ENCODE measurements at places on chromosomes 16 and 17.

GRCh38 chr17:66903781-66904180 is 60.7 kb upstream of the CACNG4 start:
- DNase-seq: no peak

DNA sequence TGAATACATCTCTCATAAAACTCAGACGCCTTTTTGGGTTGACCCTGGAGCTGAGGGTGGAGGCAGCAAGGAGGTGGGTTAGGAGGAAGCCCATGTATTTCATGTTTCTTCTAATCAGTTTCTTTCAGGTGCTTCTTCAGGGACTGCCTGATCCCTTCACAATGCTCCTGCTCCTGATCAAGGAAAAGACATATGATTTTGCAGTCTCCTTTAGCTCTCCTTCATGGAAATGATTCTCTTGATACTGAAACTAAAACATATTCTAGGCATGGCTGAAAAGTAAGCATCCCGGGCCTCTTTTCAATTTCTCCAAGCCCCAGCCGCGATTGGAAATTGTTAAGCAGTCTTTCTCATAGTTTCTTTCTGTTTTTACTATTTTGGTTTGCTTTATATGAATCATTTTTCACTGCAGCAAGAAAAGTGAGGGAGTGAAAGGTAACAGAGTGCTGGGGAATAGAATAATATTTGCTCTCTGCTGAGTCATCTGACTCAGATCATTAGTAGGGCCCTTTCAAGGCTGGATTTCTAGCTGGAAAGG is 730.7 kb downstream of the CDH11 start:
- no peak for DNase-seq

DNA sequence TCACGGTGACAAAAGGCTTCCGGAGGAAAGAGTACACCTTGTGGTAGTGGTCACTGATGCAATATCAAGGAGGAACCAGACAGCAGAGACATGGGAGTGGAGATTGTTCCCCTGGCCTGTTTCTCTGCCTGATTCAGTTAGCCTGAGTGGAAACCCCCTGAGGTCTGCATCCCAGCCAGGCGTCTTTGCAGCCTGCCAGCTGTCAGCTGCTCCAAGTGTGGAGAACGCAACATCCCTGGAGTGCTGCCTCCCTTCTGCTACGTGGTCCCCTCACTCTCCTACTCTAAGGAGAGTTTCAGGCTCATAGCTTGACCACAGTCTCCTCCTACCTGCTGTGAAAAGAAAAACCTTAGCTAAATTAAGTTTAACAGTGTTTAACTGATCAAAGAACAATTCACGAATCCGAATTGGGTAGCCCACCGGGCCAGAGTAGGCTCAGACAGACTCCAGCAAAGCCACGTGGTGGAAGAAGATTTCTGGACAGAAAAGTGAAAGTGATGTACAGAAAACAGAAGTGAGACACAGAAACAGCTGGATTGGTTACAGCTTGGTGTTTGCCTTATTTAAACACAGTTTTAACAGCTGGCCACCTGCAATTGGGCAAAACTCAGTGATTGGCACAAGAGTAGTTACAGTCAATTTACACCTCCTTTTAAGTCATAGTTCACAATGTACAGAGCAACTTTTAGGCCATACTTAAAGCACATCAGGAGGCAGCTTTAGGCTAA is 188.6 kb downstream of the DNAH9 start:
- DNase-seq: no peak

- DNase-seq: no peak
These were observed 145.3 kb upstream of the LHX1 start for GRCh38 chr17:36791942-36792475.

GRCh38 chr17:79793924-79794304 is 3.0 kb downstream of the CBX8 start:
- DNase-seq: no peak

- no peak for DNase-seq
These were observed 311.8 kb downstream of the CDH11 start for GRCh38 chr16:64809876-64810629.

DNA sequence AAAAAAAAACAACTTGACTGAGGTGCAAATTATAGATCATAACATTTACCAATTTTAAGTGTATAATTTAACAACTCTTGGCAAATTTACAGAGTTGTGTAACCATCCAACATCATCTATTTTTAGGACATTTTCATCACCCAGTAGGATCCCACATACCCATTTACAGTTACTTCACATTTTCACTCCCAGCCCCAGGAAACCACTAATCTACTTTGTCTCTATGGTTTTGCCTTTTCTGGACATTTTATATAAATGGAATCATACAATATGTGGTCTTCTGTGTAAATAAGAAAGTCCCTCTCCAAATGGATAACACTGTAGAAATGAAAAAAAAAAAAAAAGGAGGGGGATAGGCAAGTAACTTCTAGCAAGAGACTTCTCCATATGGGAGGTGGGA is 26.1 kb upstream of the XYLT1 start:
- no peak for DNase-seq

DNA sequence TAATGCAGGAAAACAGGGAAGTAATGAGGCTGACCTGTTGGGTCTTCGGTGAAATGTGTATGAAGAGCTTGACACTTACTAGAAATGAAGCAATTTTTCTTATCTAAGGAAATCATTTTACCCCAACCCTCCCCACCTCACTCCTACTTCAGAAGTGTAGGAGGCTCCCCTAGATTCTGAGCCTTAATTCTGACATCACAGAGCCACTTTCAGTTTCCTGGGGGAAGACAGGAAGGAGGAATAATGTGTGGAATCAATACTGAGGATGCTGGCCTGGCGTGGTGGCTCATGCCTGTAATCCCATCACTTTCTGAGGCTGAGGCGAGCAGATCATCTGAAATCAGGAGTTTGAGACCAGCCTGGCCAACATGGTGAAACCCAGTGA is 20.3 kb downstream of the FBRS start:
- no peak for DNase-seq

- DNase-seq: no peak
These were observed 22.7 kb downstream of the WNT9B start for GRCh38 chr17:46873941-46874645.

DNA sequence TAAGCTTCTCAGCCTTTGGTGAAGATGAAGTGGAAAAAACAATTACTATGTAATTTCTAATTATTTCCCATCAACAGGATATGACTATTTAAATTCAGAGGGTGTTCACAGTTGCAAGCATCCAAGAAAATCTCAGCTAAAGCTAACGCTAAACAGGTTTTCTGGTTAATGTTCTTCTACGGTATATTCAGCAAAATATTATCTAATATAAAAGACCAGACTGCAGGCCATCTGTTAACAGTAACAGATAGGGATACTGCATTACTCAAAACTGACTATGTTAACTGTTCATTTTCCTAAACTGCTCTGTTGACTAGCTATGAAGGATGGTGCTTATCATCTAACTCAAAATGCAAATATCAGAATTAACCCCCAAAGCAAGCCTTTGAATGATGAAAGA is 32.8 kb downstream of the GLG1 start:
- no peak for DNase-seq

DNA sequence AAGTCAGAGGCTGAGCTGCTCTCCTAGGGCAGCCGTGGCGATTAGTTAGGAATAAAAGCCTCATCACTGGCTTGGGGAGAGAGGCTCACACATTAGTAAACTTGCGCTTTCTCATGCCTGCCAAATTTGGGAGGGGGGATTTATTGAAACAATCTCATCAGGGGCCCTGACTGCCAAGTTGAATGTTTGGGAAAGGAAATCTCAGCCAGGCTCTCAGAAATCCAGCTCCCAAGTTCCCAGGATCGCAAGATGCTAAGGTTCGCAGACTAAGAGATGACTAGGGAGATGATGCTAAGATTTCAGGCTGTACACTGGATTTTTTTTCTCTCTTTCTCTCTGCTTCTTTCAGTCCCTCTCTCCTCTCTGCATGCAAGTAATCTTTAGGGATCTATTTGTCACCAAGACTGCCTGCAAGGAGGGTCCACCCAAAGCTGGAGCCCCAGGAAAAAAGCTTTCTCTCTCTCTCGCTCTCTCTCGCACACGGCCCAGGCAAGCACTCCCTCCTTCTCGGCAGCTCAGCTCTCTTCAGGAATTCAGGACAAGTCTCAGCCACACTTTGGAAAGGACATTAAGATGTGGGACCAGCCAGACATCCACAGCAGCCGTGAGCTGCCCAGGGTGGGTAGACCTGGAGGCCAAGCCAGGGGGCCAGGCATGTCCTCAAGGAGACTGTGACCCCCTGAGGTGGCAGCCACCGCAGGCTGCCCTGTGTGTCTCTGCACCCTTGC is 1.4 kb downstream of the GPR139 start:
- no peak for DNase-seq

- DNase-seq: no peak
These were observed 56.8 kb downstream of the ANKFY1 start for GRCh38 chr17:4206962-4207361.

DNA sequence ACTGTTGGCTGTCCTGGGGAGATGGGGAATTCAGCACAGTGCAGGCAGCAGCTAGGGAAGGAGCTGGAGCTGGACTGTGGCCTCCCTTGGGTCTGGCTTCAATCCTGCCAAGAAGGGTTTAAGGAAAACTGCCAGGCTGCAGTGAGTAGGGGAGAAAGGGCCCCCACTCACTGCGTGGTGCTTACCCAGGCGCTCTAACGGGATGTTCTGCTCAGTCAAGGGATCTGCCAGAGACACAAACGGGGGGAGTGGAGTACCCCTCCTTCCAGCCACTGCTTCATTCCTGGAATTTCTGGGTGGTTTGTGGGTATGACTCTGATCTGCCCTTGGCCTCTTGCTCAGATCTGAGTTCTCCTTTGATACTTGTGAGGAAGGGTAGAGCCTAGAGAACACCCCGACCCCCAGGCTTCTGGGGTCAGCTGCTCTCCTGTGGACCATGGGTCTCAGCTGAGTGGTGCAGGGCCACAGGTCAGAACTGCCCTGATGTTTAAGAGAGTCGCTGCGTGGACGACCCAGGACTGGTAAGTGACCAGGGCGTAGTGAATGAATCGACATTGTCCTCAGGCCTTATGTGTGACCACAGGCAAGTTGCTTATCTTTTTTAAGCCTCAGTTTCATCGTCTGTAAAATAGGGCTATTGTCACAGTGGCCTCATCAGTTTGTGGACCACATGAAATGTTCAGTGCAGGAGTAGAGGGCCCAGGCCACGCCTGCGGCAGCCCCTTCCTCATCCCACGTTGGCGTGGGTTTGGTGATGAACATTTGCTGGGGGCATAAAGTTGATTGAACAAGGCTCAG is 9.6 kb downstream of the CRISPLD2 start:
- DNase-seq: no peak

DNA sequence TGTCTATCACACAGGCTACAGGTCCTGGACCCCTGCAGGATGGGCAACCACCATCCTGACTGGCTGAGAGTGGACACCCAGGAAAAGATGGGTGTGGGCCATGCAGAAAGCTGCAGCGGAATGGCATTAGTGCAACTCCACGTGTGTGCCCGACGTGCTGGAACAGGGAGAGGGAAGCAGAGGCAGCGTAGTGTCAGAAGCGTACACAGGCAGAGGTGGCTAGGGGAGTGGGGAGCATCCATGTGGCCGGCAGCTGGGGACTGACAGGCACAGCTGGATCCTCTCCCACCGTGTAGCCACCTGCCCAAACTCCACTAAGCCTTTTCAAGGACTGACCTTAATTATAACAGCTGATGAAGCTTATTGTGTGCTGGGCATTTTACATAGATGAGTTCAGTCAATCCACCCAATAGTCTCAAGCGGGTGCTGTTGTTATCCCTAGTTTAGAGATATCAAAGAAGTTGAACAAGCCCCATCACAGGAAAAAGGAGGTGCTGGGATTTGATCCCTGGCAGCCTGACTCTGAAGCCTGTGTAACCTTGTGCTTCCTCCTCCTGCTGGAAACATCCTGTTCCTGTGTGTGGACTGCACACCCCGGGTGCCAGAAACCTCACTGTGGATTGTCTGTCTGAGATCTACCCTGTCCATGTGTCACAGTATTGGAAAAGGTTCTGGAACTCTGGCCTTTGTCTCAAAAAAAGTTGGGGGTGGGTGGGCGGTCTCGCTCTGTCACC is 114.0 kb downstream of the PRKCA start:
- no peak for DNase-seq

DNA sequence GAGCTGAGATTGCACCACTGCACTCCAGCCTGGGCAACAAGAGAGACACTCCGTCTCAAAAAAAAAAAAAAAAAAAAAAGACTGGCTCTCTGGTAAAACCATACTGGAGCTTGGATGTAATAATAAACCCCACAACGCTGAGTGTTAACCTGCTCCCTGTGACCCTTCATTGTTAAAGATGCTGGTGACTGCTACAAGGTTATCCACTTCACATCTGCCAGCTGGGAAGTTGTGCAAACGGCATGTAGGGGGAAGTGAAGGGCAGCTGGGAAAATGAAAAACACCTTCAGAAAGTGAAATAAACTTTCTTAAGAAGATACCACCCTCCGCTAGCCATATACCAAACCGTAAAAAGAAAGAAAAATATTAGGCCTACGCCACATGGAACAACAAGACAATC is 131.0 kb upstream of the NUDT7 start:
- DNase-seq: no peak

GRCh38 chr16:85675251-85675874 is 13.4 kb downstream of the GINS2 start:
- DNase-seq: no peak

DNA sequence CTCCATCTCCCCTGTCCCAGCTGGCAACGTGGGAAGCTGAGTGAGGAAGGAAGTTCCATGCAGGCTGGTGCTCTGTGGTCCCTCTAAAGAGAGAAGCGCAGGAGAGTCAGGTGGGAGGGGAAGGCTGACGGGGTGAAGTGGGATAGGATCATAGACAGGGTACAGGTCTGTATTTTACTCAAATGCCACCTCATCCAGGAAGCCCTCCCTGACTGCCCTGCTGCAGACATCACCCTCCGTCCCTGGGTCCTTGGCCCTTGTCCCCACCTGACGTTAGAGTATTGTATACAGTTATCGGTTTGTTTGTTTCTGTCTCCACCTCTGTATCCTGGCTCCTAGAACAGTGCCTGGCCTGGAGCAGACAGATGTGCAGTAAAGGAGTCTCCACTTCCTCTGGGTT is 11.7 kb downstream of the CANT1 start:
- peak; percentile 55 for DNase-seq

- DNase-seq: no peak
These were observed 9.7 kb upstream of the TNS4 start for GRCh38 chr17:40511136-40511535.

Measured in posterior vena cava (tissue), 2 donors.